OCI-LY7 (cell line): ENCODE measurements at places on chromosomes 16 and 17.
A peak's percentile ranks its signal among the peaks of the same experiment; 100 is the strongest.

DNA sequence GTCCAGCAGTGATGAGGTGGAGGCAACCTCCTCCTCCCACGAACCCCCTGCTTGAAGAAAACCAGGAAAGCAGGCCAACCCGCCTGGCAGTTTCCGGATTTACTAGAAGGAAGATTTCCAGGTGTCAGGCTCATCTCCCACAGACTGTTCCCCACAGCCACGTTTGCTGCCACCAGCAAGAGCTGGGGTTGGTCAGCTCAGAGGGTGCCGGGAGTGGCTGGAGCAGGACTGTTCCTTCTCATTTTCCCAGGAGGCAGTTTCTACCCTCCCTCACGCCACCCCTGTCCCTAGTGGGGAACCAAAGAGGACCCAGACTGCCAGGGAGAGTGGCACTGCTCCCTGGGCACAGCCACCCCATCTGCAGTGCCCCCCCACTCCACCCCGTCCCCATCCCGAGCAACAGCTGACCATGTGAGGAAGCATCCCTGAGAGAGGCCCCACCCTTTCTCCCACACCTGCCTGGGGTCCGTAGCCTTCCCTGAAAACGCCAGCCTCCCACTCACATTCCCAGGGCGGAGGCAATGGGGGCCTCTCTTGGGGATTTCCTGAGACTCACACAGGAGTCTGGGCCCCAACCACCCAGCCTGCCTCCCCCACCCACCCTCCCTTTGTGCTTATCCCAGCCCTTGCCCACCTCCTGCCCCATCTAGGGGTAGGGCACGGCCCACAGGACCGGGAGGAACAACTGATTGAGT, 5.9 kb downstream of the KRT17 start:
- no peak for DNase-seq

DNA sequence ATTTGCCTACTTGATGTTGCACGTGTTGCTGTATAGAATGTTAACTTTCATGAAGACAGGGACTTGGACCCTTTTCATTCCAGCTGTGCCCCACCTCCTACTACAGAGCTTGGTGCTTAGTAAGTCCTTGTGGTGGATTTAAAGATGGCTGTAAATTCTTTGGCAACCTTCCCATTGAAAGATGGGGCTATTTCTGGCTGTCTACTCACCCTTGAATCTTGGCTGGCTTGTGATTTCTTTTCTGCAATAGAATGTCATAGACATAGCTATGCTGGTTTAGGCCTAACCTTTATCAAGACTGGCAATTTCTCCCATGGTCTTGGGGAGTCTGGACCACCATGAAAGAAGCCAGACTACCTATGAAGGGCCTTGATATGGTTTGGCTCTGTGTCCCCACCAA, 59.0 kb downstream of the ACSM2A start:
- DNase-seq = no peak

GRCh38 chr17:63329876-63330275, 116.2 kb downstream of the CYB561 start:
- DNase-seq = no peak

- no peak for DNase-seq
These were observed 12.4 kb downstream of the ZSCAN10 start for GRCh38 chr16:3086596-3087242.

GRCh38 chr17:80644536-80644935, 99.9 kb downstream of the RPTOR start:
- DNase-seq = no peak

GRCh38 chr16:53090286-53090590, 35.4 kb downstream of the CHD9 start:
- DNase-seq = no peak

- no peak for DNase-seq
These were observed 202.5 kb downstream of the MSI2 start for GRCh38 chr17:57458718-57459285.

GRCh38 chr17:32483451-32484019, 3.3 kb upstream of the CDK5R1 start:
- DNase-seq = peak; percentile 75

- no peak for DNase-seq
These were observed 2.4 kb downstream of the SLC5A10 start for GRCh38 chr17:18954321-18954720.

GRCh38 chr17:71760062-71760720, 360.6 kb upstream of the SOX9 start:
- DNase-seq = no peak

DNA sequence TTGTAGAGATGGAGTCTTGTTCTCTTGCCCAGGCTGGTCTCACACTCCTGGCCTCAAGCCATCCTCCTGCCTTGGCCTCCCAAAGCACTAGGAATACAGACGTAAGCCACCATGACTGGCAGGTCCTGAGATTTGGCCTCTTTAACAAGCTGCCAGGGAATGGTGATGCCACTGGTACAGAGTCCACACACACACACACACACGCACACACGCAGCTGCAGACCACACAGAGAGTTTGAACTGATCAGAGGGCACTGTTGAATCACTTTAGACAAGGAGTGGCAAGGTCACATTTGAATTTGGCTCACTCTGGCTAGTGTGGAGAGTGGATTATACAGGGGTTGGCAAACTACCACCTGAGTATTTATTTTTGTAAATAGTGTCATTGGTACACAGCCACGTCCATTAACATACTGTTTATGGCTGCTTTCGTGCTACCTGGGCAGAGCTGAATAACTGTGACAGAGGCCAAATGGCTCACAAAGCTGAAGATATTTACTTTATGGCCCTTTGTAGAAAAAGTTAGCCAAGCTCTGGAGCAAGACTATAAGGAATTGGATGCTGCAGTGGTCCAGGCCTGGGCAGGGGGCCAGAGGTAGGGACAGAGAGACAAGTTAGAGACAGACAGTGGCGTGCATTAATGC, 9.9 kb downstream of the ITPRIPL2 start:
- no peak for DNase-seq

- peak; percentile 49 for DNase-seq
These were observed 8.5 kb downstream of the NAGPA start for GRCh38 chr16:5025171-5025632.

GRCh38 chr17:68239632-68240366, 8.0 kb upstream of the AMZ2 start:
- DNase-seq = peak; percentile 52

DNA sequence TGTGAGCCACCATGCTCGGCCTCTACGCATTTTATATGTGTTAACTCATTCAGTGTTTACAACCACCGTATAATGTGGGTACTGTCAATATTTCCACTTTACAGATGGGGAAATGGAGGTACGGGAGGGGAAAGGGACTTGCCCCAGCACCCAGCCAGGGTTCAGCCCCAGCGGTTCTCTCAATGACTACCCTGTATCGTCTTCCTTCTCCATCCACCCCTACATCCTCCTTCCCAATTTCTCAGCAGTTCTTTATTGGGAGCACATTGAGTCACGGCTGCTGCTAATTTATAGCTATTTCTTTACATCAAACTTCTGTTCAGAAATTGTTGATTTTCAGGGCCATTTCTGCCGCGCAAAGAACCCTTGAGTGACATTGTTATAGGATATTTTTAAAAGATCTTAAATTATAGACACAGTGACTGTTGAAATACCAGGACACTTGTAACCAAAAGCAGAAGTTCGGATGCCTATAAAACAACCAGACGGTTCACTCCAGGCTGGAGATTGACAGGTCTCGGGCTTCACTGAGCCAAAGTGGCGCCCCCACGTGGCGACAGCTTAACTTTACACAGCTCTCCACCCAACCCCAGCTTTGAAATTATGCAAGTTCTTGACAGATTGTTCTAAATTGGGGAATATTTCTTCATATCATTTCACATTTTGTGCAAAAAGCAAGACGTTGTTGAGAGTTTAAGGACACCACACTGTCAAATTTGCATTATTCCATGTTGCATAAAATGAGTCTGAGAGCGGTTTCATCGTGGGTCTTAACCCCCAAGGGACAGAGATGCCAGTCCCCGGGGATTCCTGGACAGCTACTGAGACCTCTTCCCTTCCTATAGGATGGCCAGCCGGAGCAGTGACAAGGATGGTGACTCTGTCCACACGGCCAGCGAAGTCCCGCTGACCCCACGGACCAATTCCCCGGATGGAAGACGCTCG, 11.8 kb downstream of the SYT17 start:
- peak; percentile 63 for DNase-seq

- DNase-seq = no peak
These were observed 5.5 kb upstream of the NCBP3 start for GRCh38 chr17:3851461-3852100.

GRCh38 chr16:23408823-23409298, 44.1 kb downstream of the COG7 start:
- DNase-seq = no peak

GRCh38 chr16:72913551-72913950, 134.4 kb downstream of the ZFHX3 start:
- DNase-seq = no peak

DNA sequence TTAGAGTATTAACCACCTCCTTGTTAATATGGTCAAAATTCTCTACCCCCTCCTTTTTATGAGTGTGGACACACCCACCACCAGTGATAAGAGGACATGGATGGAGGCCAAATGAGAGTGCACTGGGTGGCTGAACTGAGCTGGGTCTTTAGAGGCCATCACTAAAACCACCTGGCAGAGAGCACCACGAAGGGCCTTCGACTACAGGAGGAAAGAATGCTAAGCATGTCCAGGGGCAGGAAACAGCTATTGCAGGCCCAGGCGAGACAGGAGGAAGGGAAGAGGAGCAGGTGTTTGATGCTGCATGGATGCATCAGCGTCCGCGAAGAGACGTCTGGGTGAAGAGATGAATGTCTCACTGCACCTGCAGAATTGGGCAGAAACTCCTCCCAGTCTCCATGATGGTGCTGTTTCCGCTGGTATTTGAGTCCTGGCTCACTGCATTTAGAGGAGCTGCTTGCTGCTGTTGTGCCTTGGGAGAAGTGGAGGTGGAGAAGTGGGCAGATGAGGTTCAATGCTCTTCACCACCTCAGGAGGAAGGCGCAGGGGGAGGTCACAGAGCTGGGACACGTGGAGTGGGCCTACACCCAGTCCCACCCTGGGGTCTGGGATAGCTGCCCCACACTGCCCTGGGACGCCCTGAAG, 33.2 kb downstream of the SPHK1 start:
- DNase-seq = peak; percentile 82

- no peak for DNase-seq
These were observed 14.3 kb upstream of the TMED6 start for GRCh38 chr16:69365901-69366300.

DNA sequence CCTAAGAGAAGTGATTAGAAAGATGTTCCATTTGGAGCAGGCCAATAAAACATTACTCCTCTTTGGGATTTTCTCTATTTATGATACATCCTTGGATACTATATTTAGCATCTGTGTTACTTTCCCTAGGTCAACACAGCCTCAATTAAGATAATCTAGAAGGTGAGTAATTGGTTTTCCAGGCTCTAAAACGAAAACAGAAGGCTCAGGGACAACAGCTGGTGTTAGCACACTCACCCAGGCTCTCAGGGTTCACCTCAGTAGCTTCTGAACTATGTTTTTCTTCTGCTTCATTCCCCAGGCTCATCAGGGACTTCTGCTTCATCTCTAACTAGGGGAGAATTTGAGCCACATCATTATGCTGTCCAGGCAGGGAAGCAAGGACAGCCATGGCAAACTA, 76.6 kb downstream of the ZZEF1 start:
- DNase-seq = no peak

- no peak for DNase-seq
These were observed 47.2 kb downstream of the TNRC6A start for GRCh38 chr16:24776501-24777220.

GRCh38 chr16:79169239-79169638, 431.3 kb downstream of the MAF start:
- DNase-seq = no peak

DNA sequence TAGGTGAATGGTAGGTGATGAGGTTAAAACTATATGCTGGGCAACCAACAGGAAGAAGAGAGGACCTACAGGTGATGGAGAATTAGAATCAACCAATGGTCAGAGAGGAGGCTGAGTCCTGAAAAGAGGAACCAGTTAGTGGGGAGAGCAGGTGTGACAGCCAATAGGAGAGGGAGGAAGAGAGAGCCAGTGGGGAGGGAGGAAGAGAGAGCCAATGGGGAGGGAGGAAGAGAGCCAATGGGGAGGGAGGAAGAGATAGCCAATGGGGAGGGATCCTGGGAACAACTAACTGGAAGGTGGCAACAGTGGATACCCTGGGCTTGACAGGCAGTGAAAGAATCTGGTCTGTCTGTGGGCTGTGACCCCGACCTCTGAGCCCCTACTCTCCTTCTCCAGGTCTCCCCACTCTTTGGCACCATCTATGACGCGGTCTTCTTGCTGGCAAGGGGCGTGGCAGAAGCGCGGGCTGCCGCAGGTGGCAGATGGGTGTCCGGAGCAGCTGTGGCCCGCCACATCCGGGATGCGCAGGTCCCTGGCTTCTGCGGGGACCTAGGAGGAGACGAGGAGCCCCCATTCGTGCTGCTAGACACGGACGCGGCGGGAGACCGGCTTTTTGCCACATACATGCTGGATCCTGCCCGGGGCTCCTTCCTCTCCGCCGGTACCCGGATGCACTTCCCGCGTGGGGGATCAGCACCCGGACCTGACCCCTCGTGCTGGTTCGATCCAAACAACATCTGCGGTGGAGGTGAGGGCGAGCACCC, 3.7 kb downstream of the GUCY2D start:
- DNase-seq = peak; percentile 45

- DNase-seq = no peak
These were observed 53.2 kb downstream of the AKAP1 start for GRCh38 chr17:57138030-57138911.

GRCh38 chr17:36514856-36515255, 19.8 kb downstream of the MYO19 start:
- DNase-seq = no peak

DNA sequence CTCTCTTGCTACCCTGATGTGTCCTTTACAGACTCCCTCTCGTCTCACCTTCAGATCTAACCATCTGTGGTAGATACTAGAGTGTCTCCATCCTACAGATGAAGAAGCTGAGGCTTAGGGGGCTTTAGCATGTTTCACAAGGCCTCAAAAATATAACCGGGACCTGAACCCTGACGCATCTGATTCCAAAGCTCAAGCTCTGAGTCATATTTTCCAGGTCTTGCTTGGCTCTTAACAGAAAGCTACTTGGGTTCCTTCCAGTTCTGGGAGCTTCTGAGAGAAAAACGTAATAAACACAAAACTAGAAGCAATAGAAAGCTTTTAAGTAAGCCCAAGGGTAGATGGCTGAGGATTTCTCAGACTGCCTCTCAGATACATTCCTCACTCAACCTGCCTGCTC, 224.3 kb upstream of the EEF2KMT start:
- no peak for DNase-seq

- no peak for DNase-seq
These were observed 217.5 kb downstream of the ABCC12 start for GRCh38 chr16:47938272-47938671.

- DNase-seq = peak; percentile 44
These were observed 13.0 kb downstream of the SPIRE2 start for GRCh38 chr16:89841275-89841674.

- DNase-seq = no peak
These were observed 22.8 kb downstream of the PRKCB start for GRCh38 chr16:23858542-23858941.
